ENCODE measurements at places on chromosomes 13 and 19.

- DNase-seq: no peak
These were observed 13.3 kb downstream of the BCAM start for GRCh38 chr19:44822177-44822576.

DNA sequence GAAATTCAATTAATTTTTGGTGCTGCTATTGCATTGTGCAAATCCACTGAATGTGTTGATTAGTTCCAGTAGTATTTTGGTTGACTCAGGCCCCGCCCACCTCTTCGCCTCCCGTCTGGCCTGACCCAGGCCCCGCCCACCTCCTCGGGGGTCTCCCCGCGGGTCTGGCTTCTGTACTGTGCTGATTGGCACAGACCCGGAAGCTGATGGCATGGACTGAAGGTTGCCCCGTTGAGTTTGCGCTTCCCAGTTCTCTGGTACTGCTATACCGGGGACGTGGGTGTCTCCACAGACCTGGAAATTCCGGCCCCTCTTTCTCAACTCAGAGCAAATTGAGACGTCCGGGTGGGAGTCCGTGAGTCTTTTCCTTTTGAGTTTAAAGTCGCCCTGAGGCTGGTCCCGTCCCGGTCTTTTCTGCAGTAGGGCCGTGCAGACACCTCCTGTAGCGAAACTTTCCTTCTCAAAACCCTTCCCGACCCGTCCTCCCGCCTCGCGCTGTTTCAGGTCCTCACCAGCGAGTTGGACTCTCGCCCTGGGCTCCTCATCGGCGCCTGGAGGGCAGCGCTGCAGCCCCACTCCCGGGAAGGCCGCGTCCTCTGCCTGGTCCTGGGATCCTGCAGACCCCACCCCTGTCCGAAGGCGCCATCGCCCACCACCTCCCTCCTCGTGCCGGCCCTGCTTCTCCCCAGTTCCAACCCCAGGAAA lies 14.8 kb downstream of the ZNF701 start:
- DNase-seq: no peak

- no peak for DNase-seq
These were observed 4.9 kb downstream of the NANOS3 start for GRCh38 chr19:13881692-13882418.

DNA sequence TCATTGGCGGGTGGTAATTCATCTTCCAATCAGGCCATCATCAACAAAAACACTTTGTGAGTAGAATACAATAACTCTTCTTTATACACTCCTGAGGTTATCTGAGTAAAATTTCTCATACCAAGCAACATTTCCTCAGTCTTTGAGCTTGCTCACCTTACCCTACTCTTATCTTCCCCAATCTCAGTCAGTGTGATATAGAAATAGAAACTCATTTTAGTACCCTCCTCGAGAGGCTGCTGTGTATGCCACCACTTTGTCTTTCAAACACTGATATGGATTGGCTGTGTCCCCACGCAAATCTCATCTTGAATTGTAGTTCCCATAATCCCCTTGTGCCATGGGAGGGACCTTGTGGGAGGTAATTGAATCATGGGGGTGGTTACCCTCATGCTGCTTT lies 209.7 kb downstream of the RBM26 start:
- no peak for DNase-seq

- DNase-seq: no peak
These were observed 7.2 kb downstream of the ZNF708 start for GRCh38 chr19:21321996-21322395.

GRCh38 chr19:3656073-3656746 lies 29.6 kb upstream of the CACTIN start:
- DNase-seq: no peak

DNA sequence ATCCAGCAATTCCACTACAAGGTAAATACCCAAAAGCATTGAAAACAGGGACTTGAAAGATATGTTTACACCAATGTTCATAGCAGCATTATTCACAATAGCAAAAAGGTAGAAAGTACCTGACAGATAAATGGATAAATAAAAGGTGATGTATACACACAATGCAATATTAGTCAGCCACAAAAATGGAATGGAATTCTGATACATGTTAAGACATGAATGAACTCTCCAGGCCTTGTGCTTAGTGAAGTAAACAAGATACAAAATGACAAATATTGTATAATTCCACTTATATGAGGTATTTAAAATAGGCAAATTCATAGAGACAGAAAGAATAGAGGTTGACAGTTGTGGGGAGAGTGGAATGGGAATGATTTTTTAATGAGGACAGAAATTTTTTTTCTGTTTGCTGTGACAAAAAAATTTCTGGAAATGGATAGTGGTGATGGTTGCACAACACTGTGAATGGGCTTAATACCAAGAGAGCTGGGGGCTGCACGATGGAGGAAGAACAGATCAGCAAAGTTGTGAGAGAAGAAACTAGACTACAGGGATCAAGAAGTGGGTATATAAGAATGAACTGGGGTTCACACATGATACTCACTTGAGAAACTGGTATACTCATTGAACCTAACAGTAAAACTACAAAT lies 137.2 kb downstream of the MZT1 start:
- no peak for DNase-seq

- DNase-seq: no peak
These were observed 85.2 kb downstream of the LRRC63 start for GRCh38 chr13:46296921-46297320.

GRCh38 chr13:94598281-94598680 lies 2.3 kb upstream of the TGDS start:
- no peak for DNase-seq

GRCh38 chr19:3556978-3557460 lies 367 bp downstream of the MFSD12 start:
- DNase-seq: peak; percentile 42

- no peak for DNase-seq
These were observed 71.0 kb downstream of the RNF17 start for GRCh38 chr13:24834902-24835510.

DNA sequence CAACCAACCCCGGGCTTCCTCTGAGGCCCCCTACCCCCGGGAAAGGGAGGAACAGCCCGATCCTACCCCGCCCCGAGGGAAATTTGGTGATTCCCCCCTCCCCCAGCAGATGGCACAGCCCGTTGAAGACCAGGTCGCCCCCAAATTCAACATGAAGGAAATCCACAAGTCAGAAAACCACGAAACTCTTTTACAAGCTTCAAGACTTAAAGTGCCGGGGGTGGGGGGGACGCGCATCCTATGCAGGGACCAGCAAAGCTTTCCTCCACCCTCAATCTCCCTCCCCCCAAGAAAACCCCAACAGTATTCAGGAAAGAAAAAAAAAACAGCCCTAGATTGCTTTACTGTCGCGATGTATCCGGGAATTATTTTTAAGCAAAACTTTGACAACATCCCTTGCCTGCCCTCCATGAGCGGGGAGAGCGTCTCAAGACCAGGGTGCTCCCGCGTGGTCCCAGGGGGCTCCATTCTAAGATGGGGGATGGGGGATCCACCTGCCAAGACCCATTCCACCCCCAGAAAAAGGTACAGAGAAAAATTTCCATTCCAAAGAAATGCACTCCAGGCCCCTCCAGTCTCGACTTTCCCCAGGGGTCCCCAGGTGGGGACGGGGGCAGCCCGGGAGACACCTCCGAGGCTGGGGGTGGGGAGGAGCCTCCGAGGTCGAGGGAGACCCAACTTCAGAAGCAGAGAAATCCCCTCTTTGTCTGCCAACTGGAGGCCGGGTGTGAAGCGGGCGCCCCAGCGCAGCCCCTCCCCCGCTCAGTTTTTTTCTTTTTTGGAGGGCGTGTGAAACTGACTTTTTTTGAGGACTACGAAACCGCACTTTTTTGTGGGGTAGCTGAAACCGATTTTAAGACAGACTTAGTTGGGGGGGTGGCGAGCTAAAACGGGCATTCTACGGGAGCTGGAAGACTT lies 1.5 kb downstream of the TCF3 start:
- DNase-seq: peak; percentile 27

DNA sequence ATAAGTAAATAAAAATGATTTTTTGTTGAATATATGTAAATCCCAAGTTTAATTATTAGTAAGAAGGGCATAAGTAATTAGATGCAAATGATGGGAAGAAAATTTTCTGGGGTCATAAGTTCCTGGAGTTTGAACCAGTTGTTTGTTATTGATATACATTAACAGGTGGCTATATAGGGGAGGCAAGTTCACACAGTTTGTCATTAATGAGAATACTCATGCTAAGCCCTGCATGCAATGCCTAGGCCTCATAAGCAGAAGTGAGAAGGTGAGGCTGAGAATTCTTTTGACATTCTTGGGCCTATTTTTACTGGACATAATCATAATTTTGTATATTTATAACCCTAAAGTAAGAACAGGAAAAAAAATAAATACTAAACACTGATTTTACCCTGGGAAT lies 1210.7 kb upstream of the PCDH9 start:
- no peak for DNase-seq

GRCh38 chr13:69857183-69857821 lies 250.3 kb upstream of the ATXN8OS start:
- no peak for DNase-seq

- no peak for DNase-seq
These were observed 6.9 kb downstream of the PPP1R15A start for GRCh38 chr19:48879025-48879637.

GRCh38 chr19:12670159-12670928 lies 3.7 kb downstream of the WDR83 start:
- no peak for DNase-seq

GRCh38 chr19:1206864-1207450 lies 1.4 kb downstream of the STK11 start:
- no peak for DNase-seq

GRCh38 chr19:5870986-5871394 lies 650 bp upstream of the FUT5 start:
- no peak for DNase-seq

DNA sequence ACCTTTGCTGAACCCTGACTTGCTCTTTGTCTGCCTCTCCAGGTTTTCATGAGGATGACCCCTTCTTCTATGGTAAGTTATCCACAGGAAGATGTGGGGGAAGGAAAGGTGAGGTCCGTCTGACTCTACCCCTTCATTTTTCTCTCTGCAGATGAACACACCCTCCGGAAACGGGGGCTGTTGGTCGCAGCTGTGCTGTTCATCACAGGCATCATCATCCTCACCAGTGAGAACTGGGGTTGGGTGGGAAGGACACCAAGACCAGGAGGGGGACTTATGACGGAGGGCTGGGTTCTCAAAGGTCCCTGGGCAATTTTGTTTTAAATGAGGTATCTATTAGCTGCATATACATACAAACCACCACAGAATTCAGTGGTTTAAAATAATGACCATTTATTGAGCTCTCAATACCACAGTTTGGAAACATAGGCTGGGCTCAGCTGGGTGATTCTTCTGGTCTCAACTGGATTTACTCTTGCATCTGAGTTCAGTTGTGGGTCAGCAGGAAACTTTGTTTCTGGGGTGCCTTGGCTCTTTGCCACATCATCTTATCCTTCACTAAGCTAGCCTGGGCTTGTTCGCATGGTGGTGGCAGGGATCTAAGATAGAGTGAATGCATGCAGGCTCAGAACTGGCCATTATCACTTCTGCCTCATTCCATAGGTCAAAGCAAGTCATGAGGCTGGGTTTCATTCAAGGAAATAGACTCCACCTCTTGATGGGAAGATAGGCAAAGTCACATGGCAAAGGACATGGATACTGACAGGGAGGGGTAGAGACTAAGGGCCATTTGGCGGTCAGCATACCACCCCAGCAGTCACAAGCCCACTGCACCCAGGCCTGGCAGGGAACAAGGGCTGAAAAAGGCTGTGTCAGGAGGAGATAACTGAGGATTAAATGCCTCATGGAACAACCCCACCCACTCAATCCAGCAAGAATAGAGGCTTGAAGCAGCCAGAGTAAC lies 11.8 kb downstream of the FXYD5 start:
- DNase-seq: no peak

DNA sequence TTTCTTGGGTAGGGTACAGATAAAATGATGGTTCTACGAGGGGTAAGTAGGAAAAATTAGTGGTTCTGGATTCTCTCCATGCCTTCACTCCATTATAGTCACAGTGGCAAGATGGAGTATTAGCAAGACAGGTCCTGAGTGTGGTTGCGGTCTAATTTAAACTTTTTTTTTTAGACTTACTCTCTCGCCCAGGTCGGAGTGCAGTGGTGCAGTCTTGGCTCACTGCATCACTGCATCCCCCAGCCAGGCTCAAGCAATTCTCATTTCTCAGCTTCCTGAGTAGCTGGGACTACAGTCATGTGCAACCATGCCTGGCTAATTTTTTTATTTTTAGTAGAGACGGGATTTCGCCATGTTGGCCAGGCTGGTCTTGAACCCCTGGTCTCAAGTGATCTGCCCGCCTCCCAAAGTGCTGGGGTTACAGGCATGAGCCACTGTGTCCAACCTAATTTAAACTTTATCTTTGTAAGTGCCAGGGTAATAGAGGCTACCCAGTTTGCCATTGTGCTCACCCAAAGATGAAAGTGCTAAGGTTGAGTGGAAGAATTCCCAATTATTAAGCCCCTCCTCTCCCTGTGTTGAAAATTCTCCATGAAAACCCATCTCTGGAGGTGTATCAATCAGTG lies 135.6 kb downstream of the TM9SF2 start:
- no peak for DNase-seq

DNA sequence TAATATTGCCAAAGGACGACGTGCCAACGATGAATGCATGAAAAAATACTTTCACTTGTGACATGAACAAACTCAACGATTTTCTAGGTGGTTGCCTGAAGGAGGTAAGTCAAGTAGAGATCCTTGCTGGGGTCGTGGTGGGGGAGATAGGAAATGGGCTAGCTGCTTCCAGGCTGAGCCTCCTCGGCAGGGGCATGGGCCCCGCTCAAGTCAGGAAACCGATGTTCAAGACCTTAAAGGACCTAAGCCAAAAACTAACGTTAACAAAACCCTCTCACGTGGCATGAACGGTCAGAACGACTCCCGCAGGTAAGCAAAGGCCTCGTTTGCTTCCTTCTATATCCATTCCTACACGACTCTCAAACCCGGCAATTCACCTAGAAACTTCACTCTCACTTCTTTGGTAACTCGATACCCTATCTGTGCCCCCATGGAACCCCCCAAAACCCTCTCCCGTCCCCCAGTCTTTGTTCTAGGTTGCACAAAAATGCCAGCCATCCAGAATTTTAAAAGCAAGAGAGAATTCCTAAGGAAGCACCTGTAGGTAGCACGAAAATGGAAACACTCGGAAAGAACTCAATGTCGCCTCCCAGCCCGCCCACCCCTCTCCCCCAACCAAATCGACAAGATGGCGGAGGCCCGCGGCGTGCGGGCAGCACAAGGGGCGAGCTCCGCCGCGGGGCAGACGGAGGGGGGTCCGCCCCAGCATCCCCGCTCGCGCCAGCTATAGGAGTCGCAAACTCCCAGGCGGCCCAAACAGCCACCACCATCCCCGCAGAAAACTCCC lies 13.6 kb downstream of the ACP4 start:
- DNase-seq: peak; percentile 40

- no peak for DNase-seq
These were observed 1.3 kb downstream of the TMTC4 start for GRCh38 chr13:100673376-100673712.

GRCh38 chr13:108947551-108948030 lies 318.2 kb downstream of the MYO16 start:
- DNase-seq: no peak

- DNase-seq: no peak
These were observed 20.1 kb upstream of the CAMSAP3 start for GRCh38 chr19:7575434-7576040.

- DNase-seq: no peak
These were observed 800.7 kb upstream of the SLITRK5 start for GRCh38 chr13:86870444-86870843.

- DNase-seq: no peak
These were observed 2301.2 kb downstream of the PCDH9 start for GRCh38 chr13:64928696-64929499.

All from stimulated activated CD4-positive, alpha-beta T cell treated with anti-CD3 and anti-CD28 coated beads, Interleukin-15, amount 100 ng/mL, for 1 hour (primary cell).